ENCODE measurements at places on chromosomes 3 and 15. TPM values are rescaled to one million over a fixed set of nuclear protein-coding genes. Genes with fewer than 3 reads are reported as not detected.

DNA sequence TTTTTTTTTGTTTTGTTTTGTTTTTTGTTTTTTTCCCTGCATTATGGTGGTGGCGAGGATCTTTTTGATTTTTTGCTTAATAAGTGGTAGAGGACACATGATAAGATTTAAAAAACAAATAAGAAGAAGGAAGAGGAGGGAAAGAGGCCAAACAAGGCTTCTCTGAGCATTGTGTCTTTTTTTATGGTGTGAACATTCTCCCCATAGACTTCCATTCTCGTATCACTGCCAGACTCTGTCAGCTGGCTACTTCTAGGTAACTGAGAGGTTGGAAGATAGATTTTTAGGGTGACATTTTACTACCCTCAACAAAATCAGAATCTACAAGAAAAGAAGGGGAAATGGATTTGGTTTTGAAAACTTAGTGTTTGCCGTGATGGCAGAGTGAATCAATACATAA, 3.8 kb downstream of the NLGN1 start:
- no peak for DNase-seq

DNA sequence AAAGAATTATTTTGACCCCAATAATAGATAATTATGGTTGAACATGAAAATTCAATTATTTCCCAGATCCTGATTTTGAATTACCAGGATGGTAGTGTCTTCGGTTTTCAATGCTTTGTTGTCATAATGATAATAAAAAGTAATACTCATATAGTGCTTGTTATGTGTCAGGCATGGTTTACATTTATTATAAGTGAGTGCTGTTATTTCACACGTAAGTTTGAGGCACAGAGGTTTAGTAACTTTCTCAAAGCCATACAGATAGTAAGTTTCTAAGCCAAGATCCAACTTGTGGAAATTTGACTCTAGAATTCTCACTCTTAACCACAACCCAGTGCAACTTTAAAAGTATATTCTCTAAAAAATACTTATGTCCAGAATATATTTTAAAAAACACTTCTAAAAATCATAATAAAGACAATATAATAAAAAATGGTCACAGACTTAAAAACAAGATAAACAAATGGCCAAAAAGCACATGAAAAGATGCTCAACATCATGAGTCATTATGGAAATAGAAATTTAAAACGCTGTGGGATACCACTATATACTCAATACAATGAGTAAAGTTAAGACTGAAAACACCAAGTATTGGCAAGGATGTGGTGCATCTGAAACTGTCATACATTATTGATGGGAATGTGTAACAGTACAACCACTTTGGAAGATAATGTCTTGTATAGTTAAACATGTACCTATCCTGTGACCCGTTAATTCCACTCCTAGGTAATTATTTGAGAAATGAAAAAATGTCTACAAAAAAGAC, 45.2 kb downstream of the SPRED1 start:
- DNase-seq, result no peak

DNA sequence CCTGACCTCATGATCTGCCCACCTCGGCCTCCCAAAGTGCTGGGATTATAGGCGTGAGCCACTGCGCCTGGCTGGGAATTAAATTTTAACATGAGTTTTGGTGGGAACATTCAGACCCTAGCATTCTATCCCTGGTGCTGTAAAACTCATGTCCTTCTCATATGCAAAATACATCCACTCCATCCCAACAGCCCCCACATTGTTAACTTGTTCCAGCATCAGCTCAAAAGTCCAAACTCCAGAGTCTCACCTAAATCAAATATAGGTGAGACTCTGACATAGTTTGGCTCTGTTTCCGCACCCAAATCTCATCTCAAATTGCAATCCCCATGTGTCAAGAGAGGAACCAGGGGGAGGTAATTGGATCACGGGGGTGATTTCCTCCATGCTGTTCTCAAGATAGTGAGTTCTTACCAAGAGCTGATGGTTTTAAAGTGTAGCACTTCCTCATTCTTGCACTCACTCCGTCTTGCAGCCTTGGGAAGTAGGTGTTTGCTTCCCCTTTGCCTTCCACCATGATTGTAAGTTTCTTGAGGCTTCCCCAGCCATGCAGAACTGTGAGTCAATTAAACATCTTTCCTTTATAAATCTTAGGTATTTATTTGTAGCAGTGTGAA, 96.2 kb upstream of the PLCL2 start:
- no peak for DNase-seq

- no peak for DNase-seq
These were observed 19.9 kb upstream of the COLQ start for GRCh38 chr3:15541371-15541770.

- no peak for DNase-seq
These were observed 71.0 kb downstream of the OXNAD1 start for GRCh38 chr3:16335772-16336645.

DNA sequence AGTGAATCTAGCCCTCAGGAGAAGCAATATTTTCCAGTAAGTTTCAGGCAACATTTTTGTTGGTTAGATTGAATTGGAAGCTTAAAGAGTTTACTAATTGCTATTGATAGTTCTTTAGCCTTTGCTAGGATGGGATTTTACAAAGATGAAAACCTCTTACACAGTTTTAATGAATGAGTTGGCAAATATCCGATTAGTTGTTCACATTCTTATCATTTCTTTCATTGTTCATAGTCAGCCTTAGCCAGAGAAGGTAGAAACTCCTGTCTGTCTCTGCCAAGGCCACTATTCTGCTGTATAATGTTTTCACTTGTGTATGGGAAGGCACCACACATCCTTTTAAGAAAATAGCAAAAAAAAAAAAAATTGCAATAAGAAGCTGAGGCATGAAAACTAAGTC, 222.0 kb upstream of the MANF start:
- DNase-seq, result no peak

DNA sequence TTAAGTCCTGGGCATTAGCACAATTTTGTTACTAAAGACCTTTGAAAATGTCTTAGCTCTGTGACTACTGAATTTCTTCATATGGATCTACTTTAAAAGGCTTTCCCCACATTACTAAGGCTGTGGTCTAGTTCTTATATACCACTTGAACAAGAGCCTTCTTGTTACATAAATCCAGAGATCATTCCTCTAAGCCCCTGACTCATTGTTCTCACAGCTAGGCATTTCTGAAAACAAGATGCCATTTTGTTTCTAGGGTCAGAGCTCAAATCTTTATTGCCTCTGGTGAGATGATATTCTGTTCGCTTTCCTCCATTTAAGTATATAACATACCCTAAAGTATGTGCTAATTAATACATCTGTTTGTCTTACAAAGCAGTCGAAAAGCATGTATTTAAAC, 29.8 kb upstream of the LPP start:
- DNase-seq, result no peak

DNA sequence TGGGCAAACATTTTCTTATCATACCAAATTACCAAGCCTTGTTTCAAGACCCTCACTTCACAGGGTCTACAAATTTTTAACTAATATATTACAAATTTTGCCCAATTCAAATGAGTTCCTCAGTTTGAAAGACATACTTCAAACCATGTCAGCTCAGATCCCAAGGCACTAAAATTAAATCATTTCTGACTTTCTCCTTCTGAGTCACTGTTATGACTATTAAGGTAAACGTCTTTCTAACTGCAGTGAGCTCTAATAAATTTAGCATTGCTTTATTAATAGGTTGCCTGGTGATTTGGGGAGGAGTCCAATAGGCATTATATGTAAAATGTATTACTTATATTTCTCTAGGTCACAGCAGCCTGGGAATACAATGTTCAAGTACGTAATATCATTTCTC, 158.2 kb upstream of the ARHGEF26 start:
- DNase-seq, result no peak

- DNase-seq, result no peak
These were observed 127.4 kb downstream of the ST8SIA2 start for GRCh38 chr15:92520914-92521623.

DNA sequence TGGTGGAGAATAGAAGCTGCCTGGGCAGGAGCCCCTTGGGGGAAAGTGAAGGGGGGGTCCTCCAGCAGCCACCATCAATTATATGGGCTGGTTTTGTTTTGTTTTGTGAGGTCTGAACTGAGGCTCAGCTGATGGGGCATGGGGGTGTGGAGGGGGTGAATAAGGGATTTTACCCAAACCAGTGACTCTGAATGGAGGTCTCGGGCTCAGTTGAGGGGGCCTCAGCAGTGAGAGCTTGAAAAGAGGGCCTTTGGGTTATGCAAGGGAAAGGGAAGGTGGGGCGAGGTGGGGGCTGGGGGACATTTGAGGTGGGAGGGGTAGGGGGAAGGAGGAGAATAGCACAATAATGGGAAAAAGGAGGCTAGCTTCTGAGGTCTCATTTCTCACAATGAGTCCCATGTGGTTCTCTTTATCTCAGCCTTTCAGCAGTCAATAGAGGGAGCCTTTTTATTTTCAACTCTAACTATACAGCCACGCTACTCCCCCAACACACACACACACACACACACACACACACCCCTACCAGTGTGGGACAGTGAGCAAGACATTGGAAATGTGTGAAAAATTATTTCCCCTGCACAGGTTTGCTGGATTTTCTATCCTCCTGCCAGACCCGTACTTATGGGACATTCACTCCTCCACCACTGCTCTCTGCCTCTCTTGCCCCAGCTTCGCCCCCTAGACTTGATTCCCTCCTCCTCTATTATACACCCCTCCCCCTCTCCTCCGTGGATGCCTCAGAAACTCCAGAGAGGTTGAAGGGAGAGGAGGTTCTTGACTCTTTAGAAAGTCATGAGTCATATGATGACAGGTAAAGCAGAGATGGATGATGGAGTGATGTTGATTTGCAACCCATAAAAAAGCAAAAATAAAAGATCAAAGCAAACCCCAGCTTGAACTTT, 96.0 kb downstream of the GTPBP8 start:
- no peak for DNase-seq

DNA sequence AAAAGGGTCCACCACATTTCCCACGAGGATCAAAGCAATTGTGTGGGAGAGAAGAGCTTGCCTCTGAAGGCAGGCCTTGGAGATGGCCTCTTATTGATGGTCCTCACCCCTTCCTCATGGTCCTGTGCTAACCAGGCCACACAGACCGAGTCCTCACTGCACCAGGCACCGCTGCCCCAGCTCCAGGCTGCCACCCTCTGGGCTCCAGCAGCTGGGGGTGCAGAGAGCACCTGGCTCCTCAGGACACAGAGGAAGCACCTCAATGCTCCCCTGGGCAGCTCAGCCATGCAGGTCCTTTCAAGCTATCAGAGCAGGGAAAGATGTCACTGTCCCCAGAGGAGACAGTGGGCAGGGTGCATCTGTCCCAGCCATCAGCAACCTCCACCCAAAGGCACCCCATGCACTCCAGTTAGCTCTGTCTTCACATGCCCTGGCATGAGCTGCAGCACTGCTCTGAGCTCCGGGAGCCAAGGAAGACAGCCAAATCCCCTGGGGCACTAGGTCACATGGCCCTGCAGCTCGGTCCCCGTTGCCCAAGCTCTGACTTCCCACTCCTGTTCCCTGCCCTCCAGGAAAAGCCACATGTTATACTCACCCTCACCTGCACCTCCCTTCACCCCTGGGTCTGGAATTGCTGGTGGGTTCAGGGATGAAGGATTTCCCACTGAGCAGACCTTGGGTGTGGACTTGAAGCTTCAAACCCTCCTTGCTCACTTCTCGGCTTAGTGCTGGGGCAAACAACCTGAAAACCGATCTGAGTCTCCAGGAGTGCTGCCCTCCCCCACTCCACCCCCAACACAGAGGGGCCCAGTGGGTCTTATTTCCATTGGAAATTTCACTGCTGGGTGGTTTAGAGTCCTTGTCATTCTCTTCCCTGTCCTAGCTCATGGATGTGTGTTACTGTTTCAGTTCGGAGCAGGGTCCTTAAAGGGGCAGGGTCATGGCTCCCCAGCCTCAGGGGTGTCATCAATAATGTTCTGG, 32.6 kb downstream of the ALS2CL start:
- DNase-seq, result no peak

DNA sequence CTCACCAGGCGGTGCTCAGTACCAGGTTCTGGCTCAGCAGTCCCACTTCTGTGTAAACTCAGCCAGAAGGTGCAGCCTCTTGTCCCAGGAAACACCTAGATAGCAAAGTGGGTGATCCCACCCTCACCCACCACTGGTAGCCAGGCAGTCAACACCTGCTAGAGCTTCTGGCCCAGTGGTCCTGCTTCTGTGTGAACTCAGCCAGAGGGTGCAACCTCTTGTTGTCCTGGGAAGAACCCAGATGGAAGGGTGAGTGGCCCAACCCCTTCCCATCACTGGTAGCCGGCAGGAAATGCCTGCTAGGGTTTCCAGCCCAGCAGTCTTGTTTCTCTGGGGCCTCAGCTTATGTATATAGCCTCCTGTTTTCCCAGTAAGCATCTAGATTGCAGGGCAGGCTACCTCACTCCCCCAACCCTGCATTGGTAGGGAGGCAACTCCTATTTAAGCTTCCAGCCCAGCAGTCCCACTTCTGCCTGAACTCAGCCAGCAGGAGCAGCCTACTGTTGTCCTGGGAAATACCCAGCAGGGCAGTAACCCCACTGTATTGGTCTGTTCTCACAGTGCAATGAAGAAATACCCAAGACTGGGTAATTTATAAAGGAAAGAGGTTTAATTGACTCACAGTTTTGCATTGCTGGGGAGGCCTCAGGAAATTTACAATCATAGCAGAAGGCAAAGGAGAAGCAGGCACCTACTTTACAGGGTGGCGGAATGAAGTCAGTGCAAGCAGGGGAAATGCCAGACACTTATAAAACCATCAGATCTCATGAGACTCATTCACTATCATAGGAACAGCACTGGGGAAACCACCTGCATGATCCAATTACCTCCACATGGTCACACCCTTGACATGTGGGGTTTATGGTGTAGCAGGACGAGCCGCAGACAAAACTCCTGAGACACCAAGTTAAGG, 110.6 kb downstream of the DTWD1 start:
- DNase-seq, result no peak

GRCh38 chr3:133709139-133709750, 36.9 kb upstream of the TF start:
- no peak for DNase-seq

DNA sequence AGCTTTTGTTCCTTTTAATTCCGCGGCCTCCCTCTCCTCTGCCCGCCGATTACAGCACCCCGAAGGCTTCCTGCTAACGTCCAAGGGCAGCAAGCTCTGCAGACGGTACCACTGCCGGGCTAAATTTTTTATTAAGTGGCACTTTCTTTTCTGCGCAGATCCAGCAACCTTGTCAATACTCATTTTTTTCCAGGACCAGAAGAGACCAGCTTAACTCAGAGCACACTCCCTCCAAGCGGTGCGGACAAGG, 542 bp upstream of the MEIS2 start:
- DNase-seq, result peak; percentile 49

GRCh38 chr3:11084677-11085076, 69.6 kb upstream of the HRH1 start:
- no peak for DNase-seq

- DNase-seq, result no peak
These were observed 48.7 kb downstream of the ZPLD1 start for GRCh38 chr3:102483556-102483955.

- no peak for DNase-seq
These were observed 51.0 kb downstream of the CPA3 start for GRCh38 chr3:148916132-148916531.

Gene TRIM42
- total RNA-seq, result not detected

Gene NDUFB5
- total RNA-seq, result 181 TPM

Gene ATP2B2
- not detected for total RNA-seq

Gene CCR8
- total RNA-seq, result not detected

Gene SEMA3G
- 0.13 TPM for total RNA-seq

Gene CHRM5
- total RNA-seq, result not detected

Gene CPLX3
- not detected for total RNA-seq

Gene DIPK2A
- total RNA-seq, result 23.2 TPM

Data from SJSA1 (cell line).